DND-41 (cell line): ENCODE measurements at places on chromosomes 12 and 14.

- H3K4me3 ChIP-seq = no peak overlapping the region
- H3K27ac ChIP-seq = no peak overlapping the region
Measured at GRCh38 chr14:103343164-103343879, 9.3 kb downstream of the EIF5 start.

DNA sequence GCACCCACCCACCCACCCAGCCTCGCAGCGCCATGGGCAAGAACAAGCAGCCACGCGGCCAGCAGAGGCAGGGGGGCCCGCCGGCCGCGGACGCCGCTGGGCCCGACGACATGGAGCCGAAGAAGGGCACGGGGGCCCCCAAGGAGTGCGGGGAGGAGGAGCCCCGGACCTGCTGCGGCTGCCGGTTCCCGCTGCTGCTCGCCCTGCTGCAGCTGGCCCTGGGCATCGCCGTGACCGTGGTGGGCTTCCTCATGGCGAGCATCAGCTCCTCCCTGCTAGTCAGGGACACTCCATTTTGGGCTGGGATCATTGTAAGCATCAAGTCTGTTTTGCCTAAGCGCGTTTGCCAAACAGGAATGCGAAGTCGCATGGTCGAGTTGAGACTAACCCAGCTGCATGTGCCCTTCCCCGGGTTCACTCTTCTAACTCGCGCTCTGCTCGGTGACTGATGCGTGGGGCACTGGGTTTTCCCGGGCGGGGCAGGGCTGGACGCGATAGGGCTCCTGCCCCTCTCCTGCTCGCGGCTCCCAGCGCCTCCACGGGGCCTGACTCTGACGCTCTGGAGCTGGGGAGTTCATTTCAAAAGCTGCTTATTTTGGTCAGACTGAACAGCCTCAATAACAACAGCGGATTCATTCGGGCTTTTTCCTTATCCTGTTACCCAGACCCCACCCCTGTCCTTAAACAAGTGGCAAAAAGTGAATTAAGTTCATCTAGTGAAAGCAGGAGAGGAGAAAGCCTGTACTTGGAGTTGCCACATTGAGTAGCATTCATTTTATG is 458 bp downstream of the SSPN start:
- no peak overlapping the region for H3K27ac ChIP-seq
- DNase-seq = no peak
- no peaks in the 10 kb centered on the region for H3K4me1 ChIP-seq

GRCh38 chr14:88962356-88962755 is 137.9 kb downstream of the TTC8 start:
- H3K36me3 ChIP-seq = no peaks in the 10 kb centered on the region
- no peak overlapping the region for H3K4me3 ChIP-seq
- H3K27me3 ChIP-seq = no peaks in the 10 kb centered on the region
- no peak for DNase-seq
- H3K4me1 ChIP-seq = no peaks in the 10 kb centered on the region

DNA sequence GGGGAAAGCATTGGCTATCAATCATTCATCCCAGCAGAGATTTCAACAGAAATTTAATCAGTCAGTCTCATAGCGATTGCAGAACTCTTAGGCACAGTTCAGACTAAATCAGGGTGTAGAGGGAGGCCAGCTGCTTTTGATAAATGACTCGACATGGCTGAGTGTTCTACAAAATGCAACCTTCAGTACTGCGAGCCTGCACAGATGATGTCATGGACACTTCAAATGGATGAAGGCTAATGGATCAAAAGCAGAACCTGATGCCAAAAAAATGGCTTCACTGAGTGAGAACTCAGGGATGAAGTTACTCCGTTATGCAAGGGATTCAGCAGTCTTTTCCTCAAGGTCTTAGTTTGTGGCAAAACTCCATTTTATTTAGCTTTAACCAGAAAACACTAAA is 167.3 kb downstream of the DACT1 start:
- H3K36me3 ChIP-seq = no peaks in the 10 kb centered on the region
- H3K4me1 ChIP-seq = no peaks in the 10 kb centered on the region
- H3K27me3 ChIP-seq = peaks cover 10% of the 10 kb centered on the region
- DNase-seq = no peak

GRCh38 chr14:91649930-91650329 is 82.0 kb downstream of the CATSPERB start:
- no peaks in the 10 kb centered on the region for H3K27me3 ChIP-seq
- no peak overlapping the region for H3K27ac ChIP-seq
- no peaks in the 10 kb centered on the region for H3K36me3 ChIP-seq
- no peak overlapping the region for H3K4me3 ChIP-seq
- peaks cover 7% of the 10 kb centered on the region for H3K4me1 ChIP-seq
